ENCODE measurements at places on chromosomes 2 and 18. TPM values are rescaled to one million over a fixed set of nuclear protein-coding genes. Genes with fewer than 3 reads are reported as not detected.
A peak's percentile ranks its signal among the peaks of the same experiment; 100 is the strongest.

DNA sequence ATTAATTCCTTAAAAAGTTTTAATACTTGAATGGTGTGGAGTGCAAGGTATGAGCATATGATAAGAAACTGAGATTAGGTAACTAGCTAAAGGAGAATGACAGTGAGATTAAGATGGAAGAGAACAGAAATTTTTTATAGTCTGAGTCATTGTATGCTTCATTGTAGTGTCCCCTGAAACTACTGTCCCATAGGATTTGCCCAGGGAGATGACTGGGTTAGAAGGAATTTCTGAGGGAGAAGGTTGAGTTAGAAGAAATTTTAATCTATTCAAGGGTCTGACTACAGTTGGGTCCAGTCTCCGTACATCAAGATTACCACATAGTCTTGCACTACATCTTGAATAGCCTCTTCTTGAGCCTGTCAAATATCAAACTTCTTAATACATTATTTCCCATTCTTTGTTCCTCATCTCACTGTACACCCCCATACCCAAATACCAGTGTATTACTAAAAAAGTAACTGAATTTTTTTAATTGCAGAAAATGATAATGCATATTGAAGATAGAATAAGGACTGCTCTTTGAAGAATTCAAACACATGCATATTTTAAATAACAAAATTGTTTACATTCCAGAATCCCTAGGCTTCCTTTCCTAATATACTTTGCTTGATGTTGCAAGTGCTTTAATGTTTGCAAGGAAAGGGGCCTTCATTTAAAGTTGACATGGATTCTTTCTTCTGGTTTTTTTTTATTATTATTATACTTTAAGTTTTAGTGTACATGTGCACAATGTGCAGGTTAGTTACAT, 314.3 kb upstream of the COL3A1 start:
- DNase-seq = no peak
- no peak overlapping the region for H3K4me3 ChIP-seq
- H3K4me1 ChIP-seq = no peaks in the 10 kb centered on the region
- no peaks in the 10 kb centered on the region for H3K36me3 ChIP-seq
- H3K27ac ChIP-seq = no peak overlapping the region

DNA sequence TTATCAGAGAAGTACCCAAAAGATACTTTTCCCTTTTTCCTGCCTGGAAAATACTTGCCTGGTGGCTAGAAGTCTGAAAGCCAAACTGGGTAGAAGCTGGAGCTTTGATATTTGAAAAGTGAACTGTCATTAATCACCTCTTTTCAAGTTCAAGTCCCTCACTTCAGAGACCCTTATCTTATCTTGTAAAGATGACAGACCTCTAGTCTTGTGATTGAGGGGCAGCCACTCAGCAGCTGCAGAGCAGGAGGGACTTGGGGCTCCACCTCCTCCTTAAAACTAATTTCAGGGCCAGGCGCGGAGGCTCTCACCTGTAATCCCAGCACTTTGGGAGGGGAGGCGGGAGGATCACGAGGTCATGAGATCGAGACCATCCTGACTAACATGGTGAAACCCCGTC, 64.2 kb upstream of the CDCA7 start:
- no peak overlapping the region for H3K27ac ChIP-seq
- H3K27me3 ChIP-seq = no peaks in the 10 kb centered on the region
- H3K36me3 ChIP-seq = no peaks in the 10 kb centered on the region
- no peak for DNase-seq

- peaks cover 3% of the 10 kb centered on the region for H3K4me1 ChIP-seq
- H3K4me3 ChIP-seq = no peak overlapping the region
- H3K27ac ChIP-seq = no peak overlapping the region
- DNase-seq = no peak
- H3K27me3 ChIP-seq = no peaks in the 10 kb centered on the region
Observed at GRCh38 chr2:108934583-108935245, 54.3 kb downstream of the EDAR start.

GRCh38 chr2:173198327-173198726, 122.7 kb downstream of the MAP3K20 start:
- no peak overlapping the region for H3K27ac ChIP-seq
- H3K4me1 ChIP-seq = no peaks in the 10 kb centered on the region

- H3K27ac ChIP-seq = no peak overlapping the region
- H3K4me3 ChIP-seq = no peak overlapping the region
- no peaks in the 10 kb centered on the region for H3K27me3 ChIP-seq
Observed at GRCh38 chr18:51235009-51235789, 37.7 kb upstream of the MEX3C start.

DNA sequence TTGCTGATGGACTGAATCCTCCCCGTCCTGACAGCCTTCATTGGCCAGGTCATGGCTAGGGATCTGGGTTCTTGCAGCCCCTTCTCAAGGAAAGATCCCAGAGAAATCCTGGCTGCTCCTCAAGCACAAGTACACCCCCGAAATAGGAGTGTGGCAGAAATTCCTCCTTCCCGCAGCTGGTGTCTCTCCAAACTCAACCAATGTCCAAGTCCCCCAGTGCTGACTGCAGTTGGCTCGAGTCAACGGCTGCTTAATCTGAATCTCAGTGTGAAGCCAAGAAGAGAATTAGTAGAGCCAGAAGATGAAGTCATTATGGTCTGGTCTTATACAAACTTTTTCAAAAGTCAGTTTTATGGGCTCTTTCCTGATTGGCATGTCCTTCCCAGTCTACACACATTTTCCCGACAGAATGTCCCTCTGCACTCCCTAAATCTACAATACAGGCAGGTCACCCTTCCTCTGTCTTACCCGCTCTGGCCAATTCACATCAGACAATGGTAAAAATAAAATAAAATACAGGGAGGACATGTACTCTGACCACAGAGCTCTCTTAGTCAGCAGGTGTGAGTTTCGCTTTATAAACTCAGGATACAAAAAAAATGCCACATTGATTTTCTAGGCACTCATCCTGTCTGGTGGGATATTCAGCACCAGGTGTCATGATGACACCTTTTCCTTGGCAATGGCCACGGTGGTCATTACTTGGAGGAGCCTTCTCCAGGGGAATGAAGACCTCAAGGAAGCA, 76.9 kb upstream of the PAPOLG start:
- DNase-seq = no peak
- H3K4me3 ChIP-seq = no peak overlapping the region
- no peaks in the 10 kb centered on the region for H3K27me3 ChIP-seq
- H3K36me3 ChIP-seq = no peaks in the 10 kb centered on the region
- no peaks in the 10 kb centered on the region for H3K4me1 ChIP-seq

DNA sequence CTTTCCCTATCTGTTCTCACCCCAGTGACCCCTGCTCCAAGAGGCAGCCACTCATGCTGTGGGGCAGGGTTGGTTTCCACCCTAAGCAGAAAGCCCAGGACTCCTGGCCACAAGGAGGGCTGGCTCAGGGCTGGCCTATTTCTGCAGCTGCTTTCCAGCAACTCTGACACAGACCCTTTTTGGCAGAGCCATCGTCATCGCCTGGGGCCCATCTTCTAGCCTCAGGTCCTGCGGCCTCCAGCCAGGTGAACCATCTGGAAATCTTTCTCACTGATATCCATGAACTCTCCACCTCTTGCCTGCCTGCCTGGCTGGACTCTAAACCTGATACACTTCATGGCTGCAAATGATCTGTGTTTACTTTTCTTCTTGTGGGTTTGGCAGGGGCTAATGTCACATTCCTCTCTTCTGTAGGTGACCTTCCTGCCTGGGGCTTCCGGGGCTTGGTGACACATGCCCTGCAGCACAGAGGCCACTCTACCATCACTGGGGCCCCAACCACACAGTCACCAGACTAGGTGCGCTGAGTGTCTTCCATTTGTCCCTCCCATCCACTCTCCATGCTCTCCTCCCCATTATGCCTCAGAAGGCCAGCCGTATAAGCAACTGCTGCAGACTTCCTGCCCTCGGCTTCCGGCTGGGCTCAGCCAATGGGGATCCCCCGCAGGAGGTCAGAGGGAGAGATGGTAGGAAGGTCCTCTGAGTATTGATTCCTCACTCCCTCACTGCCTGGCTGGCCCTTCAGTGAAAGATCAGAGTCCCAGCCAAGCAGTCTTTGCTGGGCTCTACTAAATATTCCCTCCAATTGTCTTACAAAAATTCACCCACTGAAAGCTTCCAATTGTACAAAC, 9.7 kb upstream of the COPS8 start:
- H3K4me3 ChIP-seq = no peak overlapping the region
- H3K36me3 ChIP-seq = no peaks in the 10 kb centered on the region
- H3K27me3 ChIP-seq = no peaks in the 10 kb centered on the region
- no peaks in the 10 kb centered on the region for H3K4me1 ChIP-seq
- H3K27ac ChIP-seq = no peak overlapping the region
- DNase-seq = peak; percentile 58

- no peaks in the 10 kb centered on the region for H3K27me3 ChIP-seq
- no peaks in the 10 kb centered on the region for H3K4me1 ChIP-seq
- DNase-seq = no peak
- H3K27ac ChIP-seq = no peak overlapping the region
- no peak overlapping the region for H3K4me3 ChIP-seq
Observed at GRCh38 chr18:63961435-63961980, 8.4 kb upstream of the SERPINB8 start.

DNA sequence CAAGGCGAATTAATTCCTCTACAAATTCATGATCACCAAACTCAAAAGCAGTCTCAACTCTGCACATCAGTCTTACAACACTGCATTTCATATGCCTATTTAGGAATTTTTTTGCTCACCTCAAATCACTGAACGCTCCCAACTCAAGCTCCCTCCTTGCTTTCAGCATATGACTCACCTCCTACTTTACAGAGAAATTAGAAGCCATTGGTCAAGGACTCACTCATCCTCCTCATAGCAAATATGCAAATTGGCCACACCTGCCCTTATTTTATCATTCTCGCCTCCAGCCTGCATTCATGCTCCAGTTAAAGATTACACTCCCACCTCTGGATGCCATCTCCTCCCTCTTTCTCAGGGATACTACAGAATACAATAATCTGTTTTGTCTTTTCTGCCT, 148.8 kb downstream of the MBD2 start:
- H3K4me3 ChIP-seq = no peak overlapping the region
- no peaks in the 10 kb centered on the region for H3K36me3 ChIP-seq
- DNase-seq = no peak
- no peak overlapping the region for H3K27ac ChIP-seq

GRCh38 chr18:75658330-75658729, 230.8 kb upstream of the SMIM21 start:
- no peaks in the 10 kb centered on the region for H3K4me1 ChIP-seq
- H3K36me3 ChIP-seq = no peaks in the 10 kb centered on the region
- no peak overlapping the region for H3K27ac ChIP-seq
- no peak overlapping the region for H3K4me3 ChIP-seq

DNA sequence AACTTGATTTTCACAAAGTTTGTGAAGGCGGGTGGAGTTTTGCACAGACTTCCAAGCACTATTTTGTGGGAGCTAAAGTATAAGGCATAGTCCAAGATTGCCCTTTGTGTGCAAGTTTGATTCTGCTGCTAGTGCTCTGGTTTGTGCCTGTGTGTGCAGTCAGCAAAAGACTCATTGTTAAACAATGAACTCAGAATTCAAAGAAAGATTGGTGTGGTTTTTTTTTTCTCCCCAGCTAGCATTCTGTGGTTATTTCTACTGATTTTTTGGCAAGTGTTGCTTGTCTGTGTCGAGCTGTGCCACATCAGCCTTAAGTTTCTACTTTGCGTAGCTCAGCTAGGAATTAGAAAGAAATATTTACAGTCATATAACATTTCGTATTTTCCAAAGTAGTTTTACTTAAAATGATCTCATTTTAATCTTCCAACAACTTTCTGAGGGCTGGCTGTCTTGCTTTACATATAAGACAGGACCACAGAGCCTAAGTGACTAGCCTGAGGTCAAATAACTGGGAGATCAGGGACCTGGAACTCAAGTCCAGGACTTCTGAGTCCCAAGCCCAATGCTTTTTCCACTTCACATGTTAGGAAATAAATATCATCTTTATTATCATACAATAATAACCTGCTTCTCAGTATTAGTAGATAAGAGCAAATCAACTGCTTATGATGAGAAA, 69.8 kb downstream of the BABAM2 start:
- H3K36me3 ChIP-seq = no peaks in the 10 kb centered on the region
- peaks cover 2% of the 10 kb centered on the region for H3K4me1 ChIP-seq
- H3K27me3 ChIP-seq = no peaks in the 10 kb centered on the region
- H3K27ac ChIP-seq = no peak overlapping the region
- H3K4me3 ChIP-seq = no peak overlapping the region

GRCh38 chr2:58768715-58769080, 527.6 kb upstream of the FANCL start:
- no peaks in the 10 kb centered on the region for H3K36me3 ChIP-seq
- no peaks in the 10 kb centered on the region for H3K27me3 ChIP-seq
- H3K27ac ChIP-seq = no peak overlapping the region
- DNase-seq = no peak

- no peaks in the 10 kb centered on the region for H3K27me3 ChIP-seq
- peak; percentile 27 for DNase-seq
- H3K4me1 ChIP-seq = no peaks in the 10 kb centered on the region
- no peak overlapping the region for H3K27ac ChIP-seq
Observed at GRCh38 chr2:18299423-18300212, 260.8 kb downstream of the RDH14 start.

- H3K36me3 ChIP-seq = no peaks in the 10 kb centered on the region
- H3K27ac ChIP-seq = no peak overlapping the region
- H3K4me3 ChIP-seq = no peak overlapping the region
- no peaks in the 10 kb centered on the region for H3K27me3 ChIP-seq
- peak; percentile 76 for DNase-seq
Observed at GRCh38 chr2:21317131-21317530, 193.4 kb downstream of the TDRD15 start.

DNA sequence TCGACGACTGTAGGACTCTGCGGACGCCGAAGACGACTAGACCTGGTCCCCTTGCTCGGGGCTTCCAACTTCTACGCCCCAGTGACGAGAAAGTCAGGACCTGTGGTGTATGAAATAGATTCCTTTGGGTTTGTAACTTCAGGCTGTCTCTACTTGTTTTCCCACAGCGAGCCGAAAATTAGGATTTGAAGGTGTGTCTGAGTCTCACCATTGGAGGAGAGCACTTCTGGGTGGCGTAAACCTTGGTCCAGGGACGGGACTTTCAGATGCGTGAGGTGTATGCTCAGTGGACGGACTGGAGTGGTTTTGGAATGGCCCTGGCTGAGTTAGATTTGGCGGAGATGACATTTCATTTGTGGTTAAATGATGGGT, 1.3 kb downstream of the BIRC6 start:
- no peaks in the 10 kb centered on the region for H3K27me3 ChIP-seq
- H3K27ac ChIP-seq = peak overlapping the region; percentile 65
- DNase-seq = peak; percentile 56
- peak overlapping the region; percentile 97 for H3K4me3 ChIP-seq
- H3K4me1 ChIP-seq = peaks cover 16% of the 10 kb centered on the region

DNA sequence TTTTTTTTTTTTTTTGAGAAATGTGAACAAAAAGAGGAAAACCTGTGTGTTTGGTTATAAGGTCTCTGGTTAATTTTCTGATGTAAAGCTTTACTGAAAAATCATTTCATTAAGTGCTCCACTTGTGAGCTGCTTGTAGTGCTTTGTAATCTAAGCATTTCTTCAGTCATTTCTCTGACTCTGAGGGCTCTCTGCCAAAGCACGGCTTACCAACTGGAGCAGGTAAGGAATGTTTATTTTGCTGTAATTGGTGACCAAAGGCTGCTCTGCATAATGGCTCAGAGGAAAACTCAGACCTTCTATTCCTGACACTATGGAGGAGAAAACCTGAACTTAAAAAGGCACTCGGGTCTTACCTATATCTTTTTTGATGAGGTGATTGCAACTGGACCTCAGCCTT, 848.8 kb downstream of the MBD2 start:
- no peak overlapping the region for H3K27ac ChIP-seq
- no peaks in the 10 kb centered on the region for H3K36me3 ChIP-seq
- H3K27me3 ChIP-seq = no peaks in the 10 kb centered on the region
- no peaks in the 10 kb centered on the region for H3K4me1 ChIP-seq
- no peak for DNase-seq

Gene RNPEPL1
- 77.4 TPM for total RNA-seq

Gene UGT1A3
- 0.57 TPM for total RNA-seq

Gene SERPINB3
- not detected for total RNA-seq

Gene IL1F10
- not detected for total RNA-seq

Gene TEX44
- total RNA-seq = not detected

Gene SFT2D3
- total RNA-seq = 9.3 TPM

Gene PRSS56
- not detected for total RNA-seq

Gene TM4SF20
- total RNA-seq = not detected

Gene ANKRD39
- 10.8 TPM for total RNA-seq

Gene SPATS2L
- 166 TPM for total RNA-seq
